ENCODE measurements at places on chromosomes 16 and 17.

DNA sequence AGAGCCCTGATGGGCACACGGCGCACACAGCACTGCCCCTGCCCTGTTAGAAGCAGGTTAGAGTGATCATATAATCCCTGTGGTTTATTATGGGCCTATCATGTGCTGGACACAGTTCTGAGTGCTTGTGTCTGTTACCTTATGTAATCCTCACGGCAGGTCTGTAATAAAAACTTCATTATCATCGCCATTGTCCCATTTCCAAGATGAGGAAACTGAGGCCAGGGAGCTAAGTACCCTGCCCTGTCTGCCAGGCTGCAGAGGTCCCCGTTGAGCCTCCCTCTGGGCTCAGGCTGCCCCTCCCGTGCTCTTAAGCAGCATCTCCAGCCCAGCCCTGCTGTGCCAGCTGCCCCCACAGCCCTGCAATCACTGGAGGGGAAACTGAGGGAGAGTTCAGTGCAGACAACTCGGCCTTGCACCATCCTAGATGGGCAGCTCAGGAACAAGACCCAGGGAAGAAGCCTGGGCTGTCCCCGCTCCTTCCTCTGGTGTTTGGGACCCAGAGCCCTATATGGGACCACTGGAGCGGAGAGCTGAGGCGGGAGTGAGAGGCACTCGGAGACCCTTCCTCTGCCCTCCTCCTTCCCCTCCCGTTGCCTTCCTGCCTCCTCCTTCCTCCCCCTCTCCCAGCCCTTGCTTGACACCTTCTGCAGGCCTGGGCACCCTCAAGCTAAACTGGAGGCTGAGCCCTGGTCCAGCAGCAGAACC, 42.0 kb downstream of the WNT3 start:
- DNase-seq = no peak

GRCh38 chr16:24611310-24611709, 71.9 kb downstream of the RBBP6 start:
- DNase-seq = no peak

GRCh38 chr16:47978491-47979163, 177.2 kb downstream of the ABCC12 start:
- no peak for DNase-seq

GRCh38 chr17:74362069-74362405, 369 bp upstream of the BTBD17 start:
- no peak for DNase-seq

DNA sequence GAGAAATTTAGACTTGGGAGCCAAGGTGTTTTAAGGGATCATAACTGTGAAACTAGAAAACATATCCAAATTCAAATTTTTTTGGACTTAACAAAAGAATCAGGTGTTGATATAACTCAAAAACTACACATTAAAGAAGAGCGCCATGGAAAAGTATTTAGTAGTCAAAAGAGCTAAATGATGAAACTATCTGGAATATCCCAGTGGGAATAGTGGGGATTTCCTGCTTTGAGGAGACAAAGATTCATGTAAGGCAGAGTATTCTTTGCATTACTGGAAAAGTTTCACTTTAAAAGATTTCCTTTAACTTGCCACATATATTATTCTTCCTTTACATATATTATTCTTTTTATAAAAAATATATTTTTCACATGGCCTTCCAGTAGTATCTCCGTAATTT, 40.3 kb upstream of the VPS4A start:
- no peak for DNase-seq

DNA sequence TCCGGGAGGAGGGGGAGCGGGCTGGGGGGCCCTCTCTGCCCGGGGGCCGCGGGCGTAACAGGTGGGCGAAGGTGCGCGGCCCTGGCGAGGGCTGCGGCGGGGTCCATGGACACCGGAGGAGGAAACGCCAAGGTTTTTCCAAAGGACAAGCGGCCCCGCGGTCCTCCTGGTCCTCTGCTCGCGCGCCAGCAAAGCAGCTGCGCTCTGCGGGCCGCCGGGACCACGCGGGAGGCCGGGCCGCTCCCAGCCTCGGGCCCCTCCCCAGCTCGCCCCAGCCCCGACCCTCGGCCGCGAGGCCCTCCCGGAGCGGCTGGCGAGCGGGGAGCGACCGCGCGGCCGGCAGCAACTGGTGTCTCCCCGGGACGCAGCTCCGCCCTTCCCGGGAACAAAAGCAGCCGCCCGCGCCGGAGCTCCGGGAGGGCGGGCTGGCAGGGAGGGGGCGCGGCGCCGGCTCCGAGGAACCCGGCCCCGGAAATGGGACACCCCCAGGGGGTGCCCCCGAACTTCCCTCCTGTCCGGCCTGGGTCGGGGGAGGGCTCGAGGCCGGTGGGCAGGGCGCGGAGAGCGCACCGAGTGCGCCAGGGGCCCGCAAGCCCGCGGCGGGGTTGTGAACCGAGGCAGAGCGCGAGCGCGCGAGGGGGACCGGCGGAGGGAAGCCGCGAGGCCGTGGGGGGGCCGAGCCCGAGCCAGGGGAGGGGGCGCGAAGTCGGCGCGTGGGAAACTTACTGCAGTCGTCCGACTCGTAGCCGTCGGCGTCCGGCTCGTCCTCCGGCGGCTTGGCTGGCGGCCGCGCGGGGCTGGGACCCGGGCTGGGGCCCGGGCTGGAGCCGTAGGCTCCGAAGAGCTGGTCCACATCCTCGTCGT, 837 bp downstream of the DOC2B start:
- DNase-seq = no peak

Measured in activated T-helper 9 cell treated with anti-CD3 and anti-CD28 coated beads, Interleukin-2, amount 50 U/mL, for 16 hours (primary cell).